Tongue (tissue), 3 donors: ENCODE measurements at places on chromosomes 13 and 19.

- DNase-seq: peak; percentile 71
Observed at GRCh38 chr13:99980201-99980823, 1.3 kb upstream of the ZIC2 start.

DNA sequence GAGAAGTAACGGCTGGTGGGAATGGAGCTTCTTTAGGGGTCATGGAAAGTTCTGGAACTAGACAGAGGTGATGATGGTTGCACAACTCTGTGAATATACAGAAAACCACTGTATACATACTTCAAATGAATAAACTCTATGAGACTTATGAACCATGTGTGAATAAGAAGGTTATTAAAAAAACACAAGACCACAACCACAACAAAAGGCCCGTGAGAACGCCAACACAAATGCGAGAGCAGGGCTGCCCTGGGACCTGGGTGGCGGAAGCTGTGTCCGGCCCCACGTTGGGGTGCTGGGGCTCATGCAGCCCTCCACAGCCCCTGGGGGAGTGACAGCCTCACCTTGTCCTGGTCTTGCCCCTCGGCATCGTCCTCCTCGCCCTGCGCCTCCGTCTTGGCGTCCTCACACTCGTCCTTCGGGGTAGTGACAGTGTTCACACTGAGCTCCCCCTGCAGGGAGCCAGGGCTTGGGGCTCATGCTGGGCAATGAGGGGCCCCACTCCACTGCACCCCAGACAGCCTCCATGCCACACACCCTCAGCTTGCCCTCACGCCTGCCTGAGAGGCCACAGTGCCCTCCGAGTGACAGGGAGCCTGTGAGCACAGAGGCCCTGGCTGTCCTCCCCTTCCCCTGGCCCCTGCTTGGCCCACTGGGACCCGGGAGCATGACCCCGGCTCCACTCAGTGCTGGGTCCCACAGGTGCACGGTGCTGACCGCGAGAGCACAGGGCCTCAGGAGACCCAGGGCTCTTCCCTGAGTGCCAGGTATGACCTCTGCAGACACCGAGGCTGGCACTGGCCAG lies 16.0 kb downstream of the IZUMO4 start:
- DNase-seq: no peak

GRCh38 chr13:33496336-33496735 lies 210.8 kb upstream of the STARD13 start:
- no peak for DNase-seq

DNA sequence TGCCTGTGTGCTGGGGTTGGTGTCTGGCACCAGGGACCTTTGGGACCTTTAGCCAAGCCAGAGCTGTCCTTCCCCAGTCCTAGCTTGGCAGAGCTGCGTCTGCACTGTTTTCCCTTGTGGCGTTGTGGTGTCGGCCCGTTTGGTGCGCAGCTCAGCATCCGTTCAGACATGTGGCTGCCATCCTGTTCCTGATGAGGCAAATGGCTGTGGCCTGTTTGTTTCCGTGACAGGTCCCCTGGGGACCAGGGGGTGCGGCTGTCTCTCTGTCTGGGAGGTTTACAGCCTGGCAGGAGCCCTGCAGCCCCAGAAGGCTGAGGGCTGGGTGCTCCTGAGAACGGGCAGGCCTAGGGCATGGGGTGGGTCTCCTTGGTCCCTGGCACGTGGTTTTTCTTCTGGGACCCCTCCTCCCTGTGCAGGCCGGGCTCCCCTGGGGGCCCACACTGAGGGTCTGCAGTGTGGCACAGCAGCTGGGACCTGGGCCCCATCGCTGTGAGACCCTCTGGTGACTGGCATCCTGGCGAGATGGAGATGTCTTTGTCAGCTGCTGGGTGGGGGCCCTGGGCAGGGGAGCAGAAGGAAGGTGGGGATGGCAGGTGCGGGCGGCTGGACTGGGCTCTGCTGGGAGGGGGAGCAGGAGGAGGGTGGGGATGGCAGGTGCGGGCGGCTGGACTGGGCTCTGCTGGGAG lies 4.0 kb downstream of the SPPL2B start:
- no peak for DNase-seq

- DNase-seq: no peak
Observed at GRCh38 chr19:18220632-18221275, 5.5 kb downstream of the PDE4C start.

GRCh38 chr13:98184792-98185191 lies 7.7 kb upstream of the RNF113B start:
- no peak for DNase-seq

DNA sequence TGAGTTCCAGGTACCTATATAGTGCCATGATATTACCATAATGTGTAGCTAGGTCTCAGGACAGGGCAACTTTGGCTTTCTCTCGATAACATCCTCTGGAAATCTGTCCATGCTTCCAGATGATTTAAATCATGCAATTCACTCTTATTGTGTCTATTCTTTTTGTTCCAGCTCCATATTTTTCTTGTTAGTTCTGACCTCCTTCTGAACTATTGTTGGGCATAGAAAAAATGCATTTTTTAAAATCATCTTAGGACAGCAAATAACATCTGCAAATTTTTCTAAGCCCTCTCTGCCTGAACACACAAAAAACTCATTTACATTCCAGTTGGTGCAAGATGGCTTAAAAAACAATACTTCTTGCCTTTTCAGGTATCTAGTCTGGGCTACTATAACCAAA lies 1561.0 kb upstream of the MIR17HG start:
- DNase-seq: peak; percentile 3
